ENCODE measurements at places on chromosomes 6 and 20.

- no peak for DNase-seq
These were observed 97.7 kb upstream of the VGLL2 start for GRCh38 chr6:117167520-117168271.

- no peak for DNase-seq
These were observed 16.6 kb downstream of the CPNE5 start for GRCh38 chr6:36822506-36823269.

DNA sequence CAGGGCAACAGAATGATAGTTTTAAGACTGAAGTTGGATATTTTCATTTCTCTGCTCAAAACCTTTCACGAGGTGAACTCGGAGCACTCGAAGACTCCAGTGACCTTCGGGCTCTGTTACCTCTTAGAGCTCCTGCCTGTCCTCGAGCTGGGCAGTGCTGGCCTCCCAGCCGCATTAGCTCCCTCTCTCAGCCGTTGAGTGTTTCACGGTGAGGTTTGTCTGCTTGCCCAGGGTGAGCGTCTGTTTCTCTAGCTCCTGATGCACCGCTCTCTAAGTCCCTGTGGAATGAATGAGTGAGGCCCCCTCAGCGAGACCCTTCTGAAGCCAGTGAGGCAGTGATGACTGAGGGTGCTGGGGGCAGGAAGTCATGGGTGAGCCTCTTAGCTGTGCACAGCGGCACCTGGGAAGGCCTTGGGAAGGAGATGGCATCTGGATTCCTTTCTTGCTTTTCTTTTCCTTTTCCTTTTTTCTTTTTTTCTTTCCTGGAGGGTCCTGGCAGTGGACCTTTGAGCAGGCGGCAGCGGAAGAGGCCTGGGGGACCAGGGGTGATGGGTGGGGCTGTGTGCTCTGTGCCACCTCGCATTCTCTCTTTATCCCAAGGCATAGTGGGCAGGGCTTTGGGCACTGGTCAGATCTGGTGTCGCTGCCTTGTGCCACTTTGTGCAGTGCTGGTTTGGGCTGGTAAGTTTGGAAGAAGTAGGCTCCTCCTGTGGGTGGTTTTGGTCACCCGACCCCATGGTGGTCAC lies 2.2 kb downstream of the PSMG4 start:
- no peak for DNase-seq

GRCh38 chr20:25065625-25066338 lies 7.8 kb upstream of the ACSS1 start:
- peak; percentile 35 for DNase-seq

- no peak for DNase-seq
These were observed 67.5 kb upstream of the MBOAT1 start for GRCh38 chr6:20279608-20280287.

DNA sequence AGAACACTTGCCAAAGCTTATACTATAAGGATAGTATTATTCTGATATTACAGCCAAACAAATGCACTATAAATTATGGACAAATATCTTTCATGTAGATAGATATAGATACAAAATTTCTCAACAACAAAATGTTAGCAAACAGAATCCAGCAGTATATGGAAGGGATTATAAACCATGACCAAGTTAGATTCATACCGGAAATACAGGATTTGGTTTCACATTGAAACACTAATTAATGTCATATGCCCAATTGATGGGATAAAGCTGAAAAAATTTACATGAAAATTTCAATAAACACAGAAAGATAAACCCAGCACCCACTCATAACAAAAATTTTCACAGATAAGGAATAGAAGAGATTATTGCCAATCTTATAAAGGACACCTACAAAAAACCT lies 770.3 kb upstream of the SLC35B3 start:
- no peak for DNase-seq

DNA sequence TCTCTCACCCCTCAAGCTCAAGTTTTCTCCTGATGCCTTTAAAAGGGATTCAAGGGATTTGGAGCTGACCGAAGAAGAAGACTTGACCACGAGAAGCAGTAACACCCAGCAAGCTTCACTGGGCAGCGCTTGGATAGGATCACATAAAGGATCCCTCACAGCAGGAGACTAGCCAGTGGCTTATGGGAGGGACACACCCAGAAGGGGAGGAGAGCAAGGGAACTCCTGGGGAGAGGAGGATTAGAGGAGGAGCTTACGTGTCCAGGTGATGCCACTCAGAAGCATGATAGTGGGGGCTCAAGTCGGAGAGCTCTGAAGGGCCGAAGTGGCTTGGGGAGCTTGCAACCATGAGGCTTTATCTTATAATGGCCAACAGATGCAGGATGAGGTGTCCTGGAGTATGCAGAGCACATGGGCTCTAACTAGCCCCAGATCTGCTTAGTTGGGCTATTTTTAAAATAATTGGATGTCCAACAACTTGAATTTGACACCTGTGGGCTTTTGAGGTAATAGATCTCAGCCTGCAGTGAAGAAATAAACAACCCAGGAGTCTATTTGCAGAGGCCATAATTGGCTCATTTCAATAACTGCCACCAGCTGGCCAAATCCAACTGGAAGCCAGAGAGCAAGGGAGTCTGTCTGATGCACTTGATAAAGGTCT lies 137.9 kb upstream of the EXOC2 start:
- DNase-seq, result no peak

DNA sequence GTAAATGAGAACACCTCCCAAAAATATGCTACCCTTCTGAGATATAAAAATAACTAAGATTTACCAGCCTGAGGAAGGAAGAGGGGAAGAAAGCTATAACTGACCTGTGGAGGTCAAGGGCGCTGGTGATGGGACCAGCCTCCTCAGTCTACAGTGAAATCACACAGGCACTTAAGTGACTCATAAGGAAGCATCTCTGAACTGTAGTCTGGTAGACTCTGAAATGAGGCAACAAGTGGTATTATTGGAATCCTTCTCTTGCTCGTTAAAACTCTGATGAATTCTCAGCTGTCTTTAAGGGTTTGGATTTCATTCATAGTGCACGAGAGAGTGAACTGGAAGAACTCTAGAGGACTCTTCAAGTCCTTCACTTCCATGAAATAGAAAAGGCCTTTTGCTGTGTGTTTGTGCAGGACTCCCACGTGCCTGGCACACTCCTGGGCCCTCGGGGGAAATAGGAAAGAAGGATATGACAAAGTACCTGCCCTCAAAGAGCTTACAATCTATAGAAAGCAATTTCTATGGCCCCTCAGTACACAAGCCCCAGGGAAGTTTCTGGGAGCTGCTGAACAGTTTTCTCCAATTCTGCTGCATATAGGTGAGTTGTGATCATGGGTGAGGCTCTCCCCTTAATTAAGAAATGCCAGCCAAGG lies 231.8 kb upstream of the RREB1 start:
- DNase-seq, result no peak

DNA sequence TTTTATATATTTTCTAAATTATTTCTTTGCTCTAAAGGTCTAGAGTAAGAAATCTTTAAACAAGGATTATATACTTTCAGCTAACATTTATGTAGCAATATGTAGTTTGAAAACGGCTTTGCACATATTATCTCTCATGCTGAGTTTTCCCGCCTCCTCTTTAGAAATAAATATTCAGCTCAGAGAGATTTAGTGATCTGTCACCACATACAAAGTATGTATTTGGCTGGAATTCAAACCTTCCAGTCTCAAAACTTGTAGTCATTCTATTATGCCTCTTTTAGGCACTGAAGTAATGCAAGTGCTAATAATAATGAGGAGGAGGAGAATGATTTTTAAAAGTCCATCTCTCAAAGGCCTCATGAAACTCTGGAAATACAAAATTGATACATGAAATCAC lies 525.0 kb downstream of the GRIK2 start:
- no peak for DNase-seq

- no peak for DNase-seq
These were observed 170.3 kb upstream of the TAB2 start for GRCh38 chr6:149147195-149147594.

GRCh38 chr6:109877028-109878004 lies 100.8 kb upstream of the GPR6 start:
- DNase-seq, result no peak

All from activated T-helper 2 cell treated with anti-CD3 and anti-CD28 coated beads, Interferon-gamma antibody, Interleukin-2, Interleukin-4, amounts not matched to agents 10 μg/mL and 5 μg/mL and 100 μg/mL, durations not matched to agents 14 hours and 24 hours and 36 hours (primary cell).